ENCODE measurements at places on chromosomes 12 and 14.

GRCh38 chr14:98954349-98955000, 317.5 kb downstream of the BCL11B start:
- peak; percentile 60 for DNase-seq

DNA sequence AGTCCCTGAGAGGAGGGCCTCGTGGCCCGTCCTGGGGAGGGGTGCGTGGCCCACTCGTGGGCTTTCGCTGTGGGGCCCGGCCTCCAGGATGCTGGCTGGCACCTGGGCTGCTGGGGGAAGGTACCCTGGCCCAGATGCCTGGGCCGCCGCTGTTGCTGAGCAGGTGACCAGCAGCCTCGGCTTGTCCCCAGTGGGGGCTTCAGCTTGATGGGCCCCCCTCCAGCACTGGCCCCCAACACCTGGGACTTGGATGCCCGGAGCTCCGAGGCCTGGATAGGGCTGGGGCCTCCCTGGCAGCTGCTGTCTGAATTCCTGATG, 10.8 kb downstream of the KIF26A start:
- DNase-seq = no peak

- DNase-seq = no peak
Measured at GRCh38 chr14:35365130-35366055, 39.2 kb downstream of the NFKBIA start.

DNA sequence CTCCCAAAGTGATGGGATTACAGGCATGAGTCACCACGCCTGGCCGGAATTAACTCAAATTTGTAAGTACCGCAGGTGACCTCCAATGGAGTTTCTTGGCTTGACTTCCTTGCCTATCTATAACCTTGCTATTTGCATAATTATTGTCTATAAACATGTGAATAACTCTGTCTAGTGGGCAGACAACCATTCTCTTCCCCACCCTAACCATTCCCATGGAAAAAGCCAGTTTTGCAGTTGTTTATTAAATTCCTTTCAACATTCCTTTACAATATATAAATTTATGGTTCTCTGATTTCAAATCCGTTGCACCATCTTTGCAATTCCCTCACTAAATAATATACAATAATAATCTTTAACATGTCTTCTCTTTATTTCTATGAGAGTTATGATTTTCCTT, 61.0 kb upstream of the ZDHHC17 start:
- no peak for DNase-seq

GRCh38 chr14:20836668-20837338, 34.2 kb upstream of the RNASE1 start:
- DNase-seq = no peak

All from vagina (tissue), 2 donors.